ENCODE measurements at places on chromosomes 2 and 18. TPM values are rescaled to one million over a fixed set of nuclear protein-coding genes. Genes with fewer than 3 reads are reported as not detected.

DNA sequence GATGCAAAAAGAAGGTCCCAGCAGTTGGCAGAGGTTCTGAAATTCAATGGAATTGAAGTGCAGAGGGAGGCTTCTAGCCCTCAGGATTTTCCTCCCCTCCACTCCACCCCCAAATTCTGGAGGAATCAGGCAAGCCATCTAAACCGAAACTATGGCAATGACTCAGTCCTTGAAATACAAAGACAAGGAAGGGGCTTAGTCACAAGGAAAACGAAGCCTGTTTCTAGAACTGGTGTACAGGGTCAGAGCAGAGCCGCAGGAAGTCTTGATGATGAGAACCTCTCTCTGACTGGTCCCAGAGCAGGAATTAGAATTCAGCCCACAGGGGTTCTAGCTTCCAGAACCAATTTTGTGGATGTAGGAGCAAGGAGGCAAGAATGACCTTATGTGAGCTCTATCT, 111.7 kb upstream of the SCN1A start:
- DNase-seq = peak; percentile 87

DNA sequence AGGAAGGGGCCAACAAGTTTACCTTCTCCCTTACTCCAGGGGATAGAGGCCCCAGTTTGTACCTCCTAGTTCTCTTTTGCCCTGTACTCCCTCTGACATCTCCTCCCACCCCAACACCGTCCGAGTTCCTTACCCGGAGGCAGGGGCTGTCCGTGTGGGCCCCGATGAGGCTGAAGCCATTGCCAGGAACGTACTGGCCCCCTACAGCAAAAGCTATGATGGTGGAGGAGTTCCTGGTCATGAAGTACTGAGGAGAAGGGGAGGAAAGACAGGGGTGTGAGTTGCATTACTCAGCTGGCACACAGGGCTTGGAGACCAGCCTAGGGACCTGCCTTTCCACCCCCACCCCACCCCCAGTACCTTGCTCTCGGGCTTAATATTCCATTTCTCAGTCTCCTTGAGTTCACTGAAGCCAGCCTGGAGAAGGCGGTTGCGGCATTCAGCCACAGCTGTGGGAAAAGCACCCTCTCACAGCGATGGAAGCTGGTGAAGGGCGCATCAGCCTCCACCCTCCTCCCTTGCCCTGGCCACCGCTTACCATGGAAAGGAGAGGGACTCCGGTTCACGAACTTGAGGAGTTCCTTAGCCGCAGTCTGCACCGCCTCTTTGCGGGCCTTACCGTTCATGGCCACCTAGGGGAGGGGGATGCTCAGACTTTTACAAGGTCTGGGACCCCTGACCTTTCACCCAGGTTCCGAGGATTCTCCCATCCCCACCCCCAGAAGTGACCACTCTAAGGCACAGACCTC, 1.0 kb downstream of the DNPEP start:
- peak; percentile 39 for DNase-seq

- DNase-seq = no peak
Measured at GRCh38 chr18:26183395-26184112, 42.7 kb upstream of the TAF4B start.

DNA sequence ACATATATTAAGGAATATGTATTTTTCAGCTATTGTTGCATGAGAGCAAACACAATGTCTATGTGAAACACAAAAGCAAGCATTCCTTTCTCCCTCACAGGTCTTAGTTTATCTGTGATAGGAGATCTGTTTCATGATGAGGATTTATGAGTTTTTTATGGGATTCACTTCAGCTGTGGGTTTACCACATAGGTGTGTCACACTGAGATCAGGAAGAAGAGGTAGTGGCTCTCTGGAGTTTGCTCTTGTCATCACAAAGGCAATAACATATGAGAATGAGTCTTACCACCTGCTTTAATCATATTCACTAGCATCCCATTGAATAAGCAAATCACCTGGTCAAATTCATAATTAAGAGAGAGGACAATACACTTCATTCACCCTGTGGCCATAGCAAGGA, 960.3 kb upstream of the SLC39A10 start:
- DNase-seq = no peak

DNA sequence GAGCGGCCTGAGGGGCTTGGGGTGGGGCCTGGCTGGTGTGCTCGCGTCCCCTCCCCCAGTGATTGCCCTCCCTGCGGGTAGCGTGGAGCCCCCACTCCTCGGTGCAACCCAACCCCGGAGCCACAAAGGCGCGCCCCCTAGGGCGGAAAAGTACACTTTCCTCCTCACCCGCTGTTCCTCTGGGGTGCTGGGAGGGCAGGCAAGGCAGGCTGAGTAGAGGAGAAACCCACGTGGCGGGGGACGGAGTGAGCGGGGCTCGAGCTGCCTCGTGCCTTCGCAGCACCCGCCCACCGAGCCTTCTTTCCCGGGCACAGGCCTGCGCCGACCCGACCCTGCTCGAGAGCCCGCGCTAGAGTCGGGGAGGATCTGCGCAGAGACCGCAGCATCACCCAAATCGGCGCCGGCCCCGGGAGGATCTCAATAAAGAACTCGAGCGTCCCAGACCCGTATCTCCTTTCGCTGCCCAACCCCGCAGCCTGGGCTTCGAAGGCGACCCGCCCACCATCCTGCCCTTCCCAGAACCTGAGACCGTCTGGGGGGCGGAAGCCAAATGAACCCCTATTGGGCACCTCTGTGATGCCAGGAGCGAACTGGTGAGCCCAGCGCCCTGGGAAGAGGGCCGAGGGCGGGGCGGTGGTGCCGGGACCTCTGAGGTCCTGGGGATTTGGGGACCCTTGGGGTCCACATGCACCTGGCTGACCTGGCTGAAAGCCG, 1.5 kb downstream of the UCN start:
- peak; percentile 90 for DNase-seq

GRCh38 chr2:98442488-98442887, 2.2 kb upstream of the INPP4A start:
- DNase-seq = no peak

DNA sequence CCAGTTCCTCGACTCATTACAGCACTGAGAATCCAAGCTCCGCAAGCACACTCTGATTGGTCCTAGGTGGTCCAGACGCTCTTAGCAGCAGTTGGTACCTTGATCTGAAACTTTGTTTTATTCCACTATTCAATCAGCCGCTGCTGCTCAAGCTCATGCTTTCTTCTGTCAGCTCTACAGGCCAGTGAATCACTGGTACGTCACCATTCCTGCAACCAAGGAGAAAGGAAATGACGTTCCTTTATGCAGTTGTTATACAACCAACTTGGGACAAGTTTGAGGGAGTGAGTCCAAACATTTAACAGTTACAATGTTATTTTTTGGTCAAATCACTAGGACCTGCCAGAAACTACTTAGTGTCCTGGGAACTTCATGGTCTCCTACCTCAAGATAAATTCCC, 398.8 kb upstream of the TMEFF2 start:
- DNase-seq = no peak

GRCh38 chr2:176111846-176112374, 4.7 kb upstream of the HOXD10 start:
- peak; percentile 71 for DNase-seq

DNA sequence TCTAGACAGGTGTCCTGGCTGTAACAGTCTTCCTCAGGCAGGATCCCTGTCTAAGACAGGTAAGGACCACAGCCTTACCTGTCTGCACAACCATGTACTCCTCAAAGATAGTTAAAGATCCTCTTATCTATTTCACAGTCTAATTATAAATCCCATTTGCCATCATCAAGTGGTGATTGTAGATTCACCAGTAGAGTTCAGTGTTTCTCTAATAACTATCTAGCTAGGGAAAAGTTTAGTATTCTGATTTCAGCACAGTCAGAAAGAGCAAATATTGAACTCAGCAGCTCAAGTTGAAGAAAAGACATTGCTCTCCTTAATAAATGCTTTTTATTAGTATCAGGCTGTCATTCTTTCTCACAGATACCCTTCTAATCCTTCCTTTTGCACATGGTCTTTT, 1305.5 kb upstream of the NXPH2 start:
- DNase-seq = no peak

DNA sequence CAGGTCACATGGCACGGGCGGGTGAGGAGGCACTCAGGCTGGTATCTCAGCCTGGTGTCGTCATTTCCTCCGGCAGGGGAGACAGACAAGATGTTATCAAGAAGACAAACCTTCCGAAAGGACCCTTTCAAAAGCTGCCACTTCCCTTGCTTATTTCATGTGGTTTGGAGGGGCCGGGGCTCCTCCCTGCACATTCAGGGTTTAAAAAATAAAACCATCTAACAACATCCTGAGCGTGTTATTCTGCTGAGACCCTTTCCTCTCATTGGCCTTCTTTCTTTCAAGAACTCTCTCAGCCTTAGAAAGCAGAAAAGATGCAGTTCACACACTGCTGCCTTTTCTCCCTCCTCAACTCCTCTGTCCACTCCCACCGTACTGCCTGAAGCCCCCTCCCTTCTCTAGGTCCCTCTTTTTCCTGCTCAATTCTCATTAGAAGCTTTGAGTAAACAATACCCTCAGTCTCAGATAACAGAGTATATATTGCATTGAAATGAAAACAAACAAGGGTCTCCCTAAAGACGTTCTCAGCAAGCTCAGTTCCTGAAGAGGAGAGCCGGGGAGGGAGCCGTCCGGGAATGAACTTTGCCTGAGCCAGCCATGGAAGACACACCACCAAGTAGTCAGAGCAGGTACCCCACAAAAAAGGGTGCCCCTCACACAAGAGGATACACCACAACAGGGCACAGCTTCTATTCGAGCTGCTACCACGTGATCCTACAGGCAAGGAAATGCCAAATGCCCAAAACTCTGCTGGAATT, 9.7 kb downstream of the SMAD7 start:
- DNase-seq = peak; percentile 68

GRCh38 chr18:36643061-36643460, 185.7 kb downstream of the TPGS2 start:
- no peak for DNase-seq

- DNase-seq = no peak
Measured at GRCh38 chr2:148853458-148853857, 21.6 kb upstream of the KIF5C start.

DNA sequence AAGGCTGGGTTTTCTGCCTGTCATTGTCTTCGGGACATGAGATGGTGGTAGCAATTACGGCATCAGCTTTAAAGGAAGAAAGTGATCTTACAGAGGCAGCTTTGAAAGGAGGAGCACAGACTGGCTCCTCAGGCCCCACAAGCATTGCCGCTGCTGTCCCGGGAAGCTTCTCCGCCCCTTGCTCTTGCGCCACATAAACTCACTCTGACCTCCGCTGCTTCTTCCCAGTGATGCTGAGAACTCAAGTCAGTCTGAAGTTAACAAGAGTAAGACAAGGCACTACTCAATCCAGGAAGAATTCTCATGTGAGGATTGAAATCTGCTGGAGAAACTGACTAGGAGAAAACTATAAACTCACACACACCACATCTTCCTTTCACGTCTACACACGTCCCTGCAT, 112.4 kb upstream of the RIOK3 start:
- DNase-seq = no peak

DNA sequence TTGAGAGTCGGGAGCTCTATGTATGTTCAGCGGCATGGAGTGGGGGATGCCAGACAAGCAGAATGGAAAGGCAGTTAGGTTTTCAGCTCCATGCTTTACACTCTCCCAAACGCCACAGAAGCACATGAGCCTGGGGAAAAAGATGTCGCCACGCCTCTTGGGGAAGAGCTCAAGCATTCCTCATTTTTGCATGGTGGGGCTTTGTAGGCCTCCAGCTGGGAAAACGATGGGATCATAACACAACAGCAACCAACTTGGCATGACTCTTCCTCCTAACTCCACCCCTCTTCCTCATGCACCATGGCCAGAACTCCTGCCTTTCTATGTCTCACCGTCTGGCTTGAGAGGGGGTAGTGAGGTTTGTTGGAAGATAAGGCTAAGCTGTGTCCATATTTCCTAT, 102.6 kb downstream of the PAX3 start:
- no peak for DNase-seq

- DNase-seq = no peak
Measured at GRCh38 chr18:35122586-35123224, 81.5 kb downstream of the MAPRE2 start.

DNA sequence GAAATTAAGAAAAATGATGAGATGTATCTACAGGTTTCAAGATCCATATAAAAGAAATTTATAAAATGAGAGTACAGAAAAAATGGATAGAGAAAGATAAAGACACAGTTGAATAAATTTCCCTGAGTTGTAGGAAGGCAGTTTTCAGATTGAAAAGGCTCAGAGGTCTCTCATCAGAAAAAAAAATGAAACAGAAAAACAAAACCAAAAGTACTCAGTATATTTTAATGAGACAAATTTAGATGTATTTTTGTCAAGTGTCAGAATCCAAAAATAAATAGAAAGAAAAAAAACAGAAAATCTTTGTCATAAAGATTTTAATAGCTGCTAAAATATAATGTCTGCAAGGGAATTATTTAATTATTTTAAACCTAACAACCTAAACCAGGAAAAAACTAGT, 520.5 kb downstream of the KCNJ3 start:
- no peak for DNase-seq

GRCh38 chr2:125280265-125280664, 1255.2 kb downstream of the CNTNAP5 start:
- DNase-seq = no peak

DNA sequence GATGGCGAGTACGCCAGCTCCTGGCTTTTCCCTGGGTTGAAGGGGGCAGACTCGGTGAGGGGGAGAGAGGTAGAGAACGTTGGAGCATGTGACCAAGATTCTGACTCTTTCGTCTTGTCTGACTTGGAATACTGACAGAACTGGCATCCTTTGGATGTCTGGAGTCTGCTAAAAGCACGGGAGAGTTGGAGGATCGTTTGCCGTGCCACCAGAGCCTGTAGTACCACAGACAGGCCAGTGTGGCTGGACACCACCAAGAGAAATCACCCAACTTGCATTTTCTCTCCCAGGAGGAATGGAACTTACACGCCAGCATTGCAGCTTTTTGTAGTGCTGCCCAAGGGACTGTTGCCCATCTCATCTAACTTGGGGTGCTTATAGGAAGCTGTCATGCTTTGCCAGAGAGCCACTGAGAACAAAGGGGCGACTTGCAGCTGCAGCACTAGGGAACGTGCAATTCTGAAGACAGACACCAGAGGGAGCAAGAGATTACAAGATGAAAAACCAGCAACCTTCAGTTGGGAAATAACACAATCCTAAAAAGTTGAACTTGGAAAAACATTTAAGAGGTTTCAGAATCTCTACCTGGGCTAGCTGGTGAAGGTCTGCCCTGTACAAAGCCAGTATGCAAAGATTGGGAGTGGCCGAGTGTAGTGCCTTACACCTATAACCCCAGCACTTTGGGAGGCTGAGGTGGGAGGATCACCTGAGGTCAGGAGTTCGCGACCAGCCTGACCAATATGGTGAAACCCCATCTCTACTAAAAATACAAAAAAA, 24.1 kb downstream of the PSMG2 start:
- DNase-seq = peak; percentile 77

GRCh38 chr2:43407935-43408334, 181.5 kb upstream of the ZFP36L2 start:
- DNase-seq = no peak

The CEBPZ gene
- 36.6 TPM for total RNA-seq

The MRPL33 gene
- 105 TPM for total RNA-seq

The FBXO41 gene
- 0.29 TPM for total RNA-seq

The ZSWIM2 gene
- total RNA-seq = not detected

The CDK15 gene
- total RNA-seq = 5.3 TPM

The TXNDC2 gene
- 0.36 TPM for total RNA-seq

The SOX11 gene
- 0.59 TPM for total RNA-seq

The ALPP gene
- total RNA-seq = not detected

All from osteoblast (primary cell).